ENCODE measurements at places on chromosomes 1 and 21.

DNA sequence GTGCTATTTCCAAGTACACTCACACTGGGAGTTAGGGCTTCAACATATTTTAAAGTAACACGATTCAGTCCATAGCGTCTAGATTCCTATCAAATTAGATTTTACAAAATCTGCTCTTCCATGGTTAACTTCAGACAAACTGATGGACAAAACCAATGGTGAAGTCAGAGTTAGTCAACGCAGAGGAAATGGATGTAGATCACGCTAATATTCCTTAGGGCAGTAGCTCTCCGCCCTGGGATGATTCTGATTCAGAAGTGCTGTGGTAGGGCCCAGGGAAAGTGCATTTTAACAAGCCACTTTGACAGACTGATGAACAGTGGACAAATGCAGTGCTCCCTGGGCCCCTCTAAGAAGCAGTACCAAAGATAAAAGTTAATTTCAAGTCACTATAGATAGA is 83.2 kb downstream of the HIVEP3 start:
- DNase-seq, result no peak

DNA sequence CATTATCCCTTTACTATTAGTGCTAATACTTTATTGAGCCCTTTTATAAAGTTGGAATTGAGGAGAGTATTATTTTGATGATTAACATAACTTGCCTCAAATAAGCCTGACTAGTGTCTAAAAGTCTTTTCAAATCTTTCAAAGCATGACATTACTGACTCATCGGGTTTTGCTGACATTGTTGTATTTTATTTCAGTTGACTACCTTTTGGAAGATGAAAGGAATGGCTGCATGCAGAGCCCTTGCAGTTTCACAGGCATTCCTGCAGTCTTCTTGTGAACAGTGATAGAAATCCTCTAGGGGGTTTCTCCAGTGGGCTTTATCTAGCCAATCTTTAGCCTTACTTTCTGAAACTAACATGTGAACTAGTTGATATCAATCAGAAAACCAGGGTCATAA is 43.0 kb upstream of the TMEM61 start:
- no peak for DNase-seq

GRCh38 chr1:106620521-106620954 is 435.9 kb upstream of the PRMT6 start:
- no peak for DNase-seq

DNA sequence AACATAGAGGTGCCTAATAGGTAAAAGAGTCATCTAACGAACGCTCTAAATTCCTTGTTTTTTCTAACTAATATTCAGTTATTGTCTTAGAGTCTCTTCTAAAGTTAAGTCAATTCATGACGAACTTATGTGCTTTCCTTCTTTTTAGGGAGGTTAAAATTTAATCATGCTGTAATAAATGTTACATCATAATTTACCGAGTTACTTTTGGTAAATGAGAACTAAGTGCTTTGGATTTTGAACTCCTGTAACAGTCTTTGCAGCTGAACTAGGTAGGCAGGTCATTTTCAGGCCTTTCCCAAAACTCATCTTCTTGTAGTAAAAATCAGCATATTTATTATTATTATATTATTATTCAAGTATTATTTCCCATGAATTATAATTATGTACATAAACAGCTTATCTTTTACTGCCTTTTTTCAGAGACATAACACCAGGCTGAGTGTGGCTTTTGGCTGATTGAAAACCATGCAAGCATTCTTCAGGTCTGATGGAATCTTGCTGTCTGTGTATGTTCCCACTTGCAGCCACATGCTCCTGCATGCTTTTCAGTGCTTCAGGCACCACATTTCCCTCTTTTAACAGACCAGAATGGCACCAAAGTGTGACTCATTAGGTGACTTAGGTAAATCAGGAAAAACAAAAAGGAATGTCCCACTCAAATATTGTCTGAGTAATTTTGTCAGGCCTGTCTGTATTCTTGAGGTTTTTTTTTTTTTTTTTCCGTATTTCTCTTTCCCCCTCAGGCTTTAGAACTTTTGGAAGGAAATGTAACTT is 81.0 kb upstream of the CD55 start:
- no peak for DNase-seq

DNA sequence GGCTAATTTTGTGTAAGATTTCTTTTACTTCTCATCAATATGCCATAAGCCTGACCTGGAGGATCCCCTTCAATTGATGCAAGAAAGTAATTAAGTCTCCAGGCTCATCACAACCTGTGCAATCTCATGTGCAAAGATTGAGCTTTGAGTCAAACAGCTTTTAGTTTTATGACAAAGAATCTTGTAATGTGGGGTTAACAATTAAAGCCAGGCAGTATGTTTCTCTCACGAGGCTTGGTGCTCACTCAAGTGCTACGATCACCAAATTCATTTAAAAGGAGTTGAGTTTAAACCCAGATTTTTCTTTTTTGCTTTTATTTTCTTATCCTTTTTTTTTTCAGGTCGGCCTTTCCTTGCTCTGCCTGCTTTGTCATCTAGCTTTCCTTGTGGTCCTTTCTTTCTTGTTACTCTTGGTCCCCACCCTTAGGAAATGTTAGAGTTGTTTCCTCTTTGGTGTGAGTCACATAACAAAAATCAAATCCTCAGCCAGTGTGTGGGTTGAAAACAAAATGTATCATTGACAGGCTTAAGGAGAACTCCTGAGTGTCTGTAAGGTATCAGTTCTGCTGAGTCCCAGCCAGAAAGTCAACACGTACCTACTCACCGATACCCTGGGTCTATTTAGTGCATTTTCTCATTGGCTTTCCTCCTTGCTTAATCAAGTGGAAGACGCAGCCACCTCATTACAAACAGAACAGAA is 1037.2 kb downstream of the ADGRL2 start:
- DNase-seq, result no peak

DNA sequence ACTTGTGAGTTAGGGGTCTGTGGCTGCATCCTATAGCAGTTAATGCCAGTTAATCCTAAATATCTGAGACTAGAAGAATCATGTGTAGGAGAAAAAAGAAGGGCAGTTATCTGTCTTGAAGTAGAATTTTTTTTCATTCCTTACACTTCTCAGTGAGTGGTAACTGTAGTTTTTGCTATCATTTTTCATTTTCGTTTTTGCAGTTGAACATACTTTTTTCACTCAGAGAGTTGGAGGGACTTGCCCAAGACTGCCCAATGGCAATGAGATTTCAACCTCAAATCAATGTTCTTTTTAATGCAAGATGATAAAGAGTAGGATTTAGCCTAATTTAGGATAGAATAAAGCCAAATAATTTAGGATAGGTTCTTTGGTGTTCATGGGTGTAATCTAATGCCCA is 5.5 kb downstream of the PRDX6 start:
- no peak for DNase-seq

DNA sequence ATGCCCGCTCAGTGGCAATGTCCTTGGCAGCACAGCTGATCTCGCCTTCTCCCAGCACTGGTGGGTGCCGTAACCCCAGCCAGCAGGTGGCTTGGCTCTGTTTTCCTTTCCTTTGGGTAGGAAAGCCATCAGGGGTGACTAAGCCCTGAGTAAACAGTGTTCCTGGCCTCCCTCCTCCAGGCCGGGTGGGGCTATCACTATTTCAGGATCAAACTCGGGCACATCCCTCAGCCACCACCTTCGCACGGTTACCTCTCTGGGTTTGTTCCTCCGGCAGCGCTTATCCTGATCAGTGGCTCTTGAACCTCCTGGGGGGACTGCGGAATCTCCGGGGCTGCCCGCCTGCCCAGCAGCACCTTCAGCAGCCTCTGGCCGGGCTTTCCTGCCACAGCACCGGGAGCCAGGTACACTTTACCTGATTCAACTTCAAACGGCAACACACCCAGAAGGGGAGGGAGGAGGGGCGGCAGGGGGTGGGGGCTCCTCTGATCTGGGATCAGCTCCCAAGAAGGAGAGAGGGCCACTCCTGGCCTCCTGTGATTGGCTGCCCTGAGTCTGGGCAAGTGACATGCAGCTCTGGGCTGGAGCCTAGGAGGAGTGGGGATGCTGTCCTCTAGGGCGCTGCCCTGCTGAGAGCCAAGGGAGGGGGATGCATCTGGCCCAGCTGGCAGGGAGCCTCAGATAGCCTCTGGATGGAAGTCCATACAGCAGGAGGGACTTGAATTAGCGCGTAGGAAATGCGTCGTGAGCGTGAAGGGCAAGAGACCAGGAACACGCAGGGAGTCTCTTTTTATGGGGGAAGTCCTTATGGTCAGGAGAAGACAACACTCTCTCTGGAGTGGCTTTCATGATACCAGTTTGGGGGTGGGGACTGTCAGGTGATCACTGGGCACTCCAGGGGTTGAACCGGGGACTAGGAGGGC is at the start of gene ASCL5:
ASCL5 (minus strand) TSS at position 353 of the 923 bp plus-strand sequence. CDS start 11,812 bp downstream, outside the sequence.
- DNase-seq, result no peak

GRCh38 chr1:194809665-194810064 is 1623.3 kb upstream of the B3GALT2 start:
- no peak for DNase-seq

GRCh38 chr1:42144711-42145388 is 8.4 kb upstream of the GUCA2B start:
- DNase-seq, result no peak

DNA sequence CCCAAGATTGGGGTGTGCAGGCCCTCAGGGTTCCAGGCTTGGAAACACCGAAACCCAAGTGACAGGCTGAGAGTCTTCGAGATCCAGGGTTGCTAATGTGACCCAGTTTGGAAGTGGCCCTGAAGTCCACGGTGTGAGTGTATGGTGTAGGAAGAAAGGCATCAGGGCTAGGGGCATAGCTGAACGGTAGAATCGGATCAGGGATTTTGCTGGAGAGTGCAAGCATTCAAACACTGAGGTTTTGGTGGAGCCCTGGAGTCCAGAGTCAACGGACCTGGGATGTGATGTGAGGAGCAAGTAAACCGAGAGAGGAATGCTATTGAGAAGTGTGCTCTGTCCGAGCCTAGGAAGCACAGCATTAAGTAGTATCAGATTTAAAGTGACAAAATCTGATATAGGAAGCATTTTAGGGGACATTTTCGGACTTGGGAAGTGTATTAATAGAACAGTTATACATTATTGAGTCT is 958 bp downstream of the NFYC start:
- DNase-seq, result no peak

DNA sequence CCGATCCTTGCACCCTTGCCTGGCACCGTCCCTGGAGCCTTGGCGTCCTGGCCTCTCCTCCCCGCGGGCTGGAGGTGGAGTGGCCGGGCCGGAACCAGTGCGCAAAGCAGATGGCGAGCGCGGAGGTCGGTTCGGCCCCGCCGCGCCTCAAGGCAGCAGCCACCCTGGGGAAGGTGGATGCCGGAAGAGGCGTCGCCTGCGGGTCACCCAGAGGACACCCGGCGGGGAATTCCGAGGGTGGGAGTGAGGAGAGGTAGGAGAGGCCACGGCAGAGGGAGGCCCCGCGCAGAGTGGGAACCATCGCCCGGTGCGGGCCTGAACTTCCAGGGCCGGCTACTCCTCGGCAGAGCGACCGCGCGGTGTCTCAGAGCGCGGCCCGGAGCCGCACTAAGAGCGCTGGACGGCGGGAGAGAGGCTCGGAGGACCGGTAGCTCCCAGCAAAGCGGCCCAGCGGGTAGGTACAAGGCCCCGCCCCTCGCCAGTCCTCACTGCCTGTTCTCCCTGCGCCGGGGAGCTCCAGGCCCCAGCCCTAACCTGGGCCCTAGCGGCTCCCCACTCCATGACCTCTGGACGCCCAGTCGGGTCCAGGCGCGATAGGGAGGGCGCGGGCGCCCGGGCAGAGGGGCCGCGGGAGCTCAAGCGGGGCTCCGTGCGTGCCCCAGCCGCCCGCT is at the start of gene RNF207:
RNF207 (plus strand) TSS at position 271 of the 671 bp plus-strand sequence. CDS start 417 bp downstream, outside the sequence.
- peak; percentile 67 for DNase-seq

GRCh38 chr21:45114072-45114471 is 39.7 kb downstream of the ADARB1 start:
- no peak for DNase-seq

DNA sequence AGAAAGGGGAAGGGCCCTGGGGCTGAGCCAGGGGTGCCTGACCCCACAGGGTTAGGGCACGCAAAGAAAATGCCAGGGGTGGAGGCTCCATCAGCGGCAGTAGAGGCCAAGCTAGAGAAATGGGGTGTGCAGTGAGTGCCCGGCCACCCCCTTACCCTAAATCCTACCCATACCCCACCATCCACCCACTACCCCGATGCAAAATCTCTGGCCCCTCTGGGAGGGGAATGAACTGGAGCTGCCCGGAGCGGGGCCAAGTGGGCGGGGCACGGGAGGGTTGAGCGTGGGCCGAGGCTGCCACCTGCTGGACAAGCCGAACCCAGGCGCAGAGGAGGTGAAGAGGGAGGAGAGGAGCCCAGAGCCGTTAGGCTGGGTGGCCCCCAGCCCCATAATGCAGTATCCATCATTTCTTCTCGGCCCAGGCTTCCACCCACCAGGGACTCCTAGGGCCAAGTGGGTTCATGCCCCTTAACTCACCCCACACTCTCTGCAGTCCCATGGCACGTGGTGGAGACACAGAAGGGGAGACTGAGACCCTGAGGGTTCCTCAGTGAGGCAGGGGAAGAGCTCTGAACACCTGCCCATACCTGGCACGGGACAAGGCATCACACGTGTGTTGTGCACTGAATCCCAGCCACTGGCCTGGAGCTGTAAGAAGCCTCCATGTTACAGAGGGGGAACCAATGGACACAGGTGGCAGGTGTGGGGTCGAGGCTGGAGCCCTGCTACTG is 1.4 kb upstream of the C1QC start:
- peak; percentile 66 for DNase-seq

Data from stimulated activated CD4-positive, alpha-beta T cell treated with anti-CD3 and anti-CD28 coated beads, Interleukin-1b, Interleukin-23, amount 100 ng/mL, for 48 hours (primary cell).